ENCODE measurements at places on chromosomes 13 and 19. TPM values are rescaled to one million over a fixed set of nuclear protein-coding genes. Genes with fewer than 3 reads are reported as not detected.

Gene C19orf73
- 1.6 TPM for total RNA-seq

Gene PALM3
- total RNA-seq: 2.4 TPM

Gene IZUMO2
- total RNA-seq: not detected

Gene PSG1
- 0.30 TPM for total RNA-seq

Gene DCT
- not detected for total RNA-seq

Gene BEST2
- 0.22 TPM for total RNA-seq

Gene GIPR
- total RNA-seq: 3.2 TPM

Gene SH2D3A
- 19.4 TPM for total RNA-seq

Gene ERICH6B
- not detected for total RNA-seq

Gene UBE2L5
- total RNA-seq: not detected

Gene ZNF549
- 2.1 TPM for total RNA-seq

Gene PGLYRP1
- total RNA-seq: not detected

Gene AP3D1
- 81.8 TPM for total RNA-seq

Gene HMGB1
- total RNA-seq: 573 TPM

Gene SPRY2
- 13.0 TPM for total RNA-seq

Gene ATXN8OS
- not detected for total RNA-seq

Gene SLC15A1
- total RNA-seq: not detected

Gene PSG11
- total RNA-seq: not detected

Gene ZIC5
- 2.5 TPM for total RNA-seq

Gene LILRB4
- not detected for total RNA-seq

Gene GPR183
- total RNA-seq: not detected

Gene UPK1A
- total RNA-seq: 0.65 TPM

Gene FARP1
- 14.8 TPM for total RNA-seq

Gene CYP4F2
- total RNA-seq: 0.14 TPM

Gene SIPA1L3
- total RNA-seq: 51.3 TPM

Gene ZNF607
- 5.6 TPM for total RNA-seq

Gene CNN1
- 0.80 TPM for total RNA-seq

Gene SRRM5
- total RNA-seq: 0.80 TPM

Gene JSRP1
- total RNA-seq: 0.56 TPM

Gene ABCC4
- total RNA-seq: 26.4 TPM

Gene TMEM38A
- 1.4 TPM for total RNA-seq

Gene TLE5
- 171 TPM for total RNA-seq

Gene HCST
- 0.28 TPM for total RNA-seq

Gene CDK8
- total RNA-seq: 13.4 TPM

Gene KLK12
- total RNA-seq: not detected

Gene PCSK4
- 1.2 TPM for total RNA-seq

Gene FSTL3
- 224 TPM for total RNA-seq

Gene ICAM1
- total RNA-seq: 4.2 TPM

Gene TEX101
- not detected for total RNA-seq

Gene SCEL
- total RNA-seq: 0.76 TPM

Gene CEACAM18
- total RNA-seq: not detected

Gene RUVBL2
- total RNA-seq: 232 TPM

Gene KIR3DL1
- not detected for total RNA-seq

Gene ZNF527
- 2.6 TPM for total RNA-seq

Gene ZNF112
- 1.9 TPM for total RNA-seq

Gene ATCAY
- 0.09 TPM for total RNA-seq

Gene CGB7
- total RNA-seq: 0.40 TPM

Gene ENOX1
- 1.6 TPM for total RNA-seq

Gene ACP7
- 0.06 TPM for total RNA-seq

Gene MIR17HG
- 1.7 TPM for total RNA-seq

Gene GPR12
- total RNA-seq: not detected

Gene FFAR3
- 0.21 TPM for total RNA-seq

Gene S1PR4
- total RNA-seq: not detected

Gene KLF1
- total RNA-seq: not detected

Gene ZNF547
- total RNA-seq: 1.7 TPM

Gene ZNF44
- 0.94 TPM for total RNA-seq

All from A549 treated with GW870086 at 1 μM for 4 hours (cell line).